ENCODE measurements at places on chromosomes 2 and 18.

- peak; percentile 24 for DNase-seq
Observed at GRCh38 chr2:65940856-65941255, 494.1 kb upstream of the MEIS1 start.

DNA sequence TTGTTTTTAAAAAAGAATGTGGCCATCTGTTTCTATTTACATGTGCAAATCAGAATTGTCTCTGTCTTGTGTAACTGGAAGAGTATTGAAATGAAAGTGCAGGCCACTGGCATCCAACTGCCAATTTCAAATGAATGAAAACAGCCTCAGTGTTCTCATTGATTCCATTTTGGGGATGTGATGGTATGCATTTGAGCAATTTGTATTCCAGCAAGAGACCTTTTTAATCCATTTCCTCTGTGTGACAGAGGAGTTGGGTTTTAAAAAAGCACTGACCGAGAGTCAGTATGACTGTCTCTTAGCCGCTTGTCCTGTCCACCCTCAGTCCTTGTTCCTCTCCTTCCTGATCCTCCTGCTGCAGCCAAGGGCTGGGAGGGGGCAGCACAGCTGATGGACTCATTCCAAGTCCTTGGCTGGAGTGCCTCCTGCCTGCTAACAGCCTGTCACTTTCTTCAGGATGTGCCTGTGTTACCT lies 50.0 kb downstream of the ASAP2 start:
- no peak for DNase-seq

- DNase-seq, result peak; percentile 44
Observed at GRCh38 chr2:172510088-172510487, 45.8 kb upstream of the PDK1 start.

DNA sequence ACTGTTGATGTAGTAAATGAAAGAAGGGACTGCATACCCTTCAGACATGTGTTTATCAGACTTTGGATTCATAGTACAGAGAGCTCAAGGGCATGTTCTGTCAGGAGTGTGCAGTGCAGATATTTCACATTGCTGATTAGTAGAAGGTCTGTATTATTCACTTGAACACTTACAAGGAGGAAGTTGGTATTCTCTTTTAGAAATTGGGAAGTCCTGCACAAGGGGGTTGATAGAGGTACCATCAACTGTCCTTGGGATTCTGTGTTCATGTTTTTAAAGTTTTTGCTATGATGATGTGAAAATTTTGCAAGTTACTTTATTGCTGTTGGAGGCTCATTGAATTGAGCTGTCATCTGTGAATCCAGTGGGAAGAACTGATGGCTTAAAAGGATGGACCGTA lies 6.7 kb downstream of the PSMD1 start:
- DNase-seq, result peak; percentile 44

GRCh38 chr2:239688840-239689239 lies 288.0 kb upstream of the HDAC4 start:
- DNase-seq, result no peak

GRCh38 chr2:173793709-173794565 lies 171.2 kb downstream of the SP3 start:
- DNase-seq, result no peak

Measured in suppressor macrophage treated with lipopolysaccharide for 1 hour (primary cell).